ENCODE measurements at places on chromosomes 13 and 19.

DNA sequence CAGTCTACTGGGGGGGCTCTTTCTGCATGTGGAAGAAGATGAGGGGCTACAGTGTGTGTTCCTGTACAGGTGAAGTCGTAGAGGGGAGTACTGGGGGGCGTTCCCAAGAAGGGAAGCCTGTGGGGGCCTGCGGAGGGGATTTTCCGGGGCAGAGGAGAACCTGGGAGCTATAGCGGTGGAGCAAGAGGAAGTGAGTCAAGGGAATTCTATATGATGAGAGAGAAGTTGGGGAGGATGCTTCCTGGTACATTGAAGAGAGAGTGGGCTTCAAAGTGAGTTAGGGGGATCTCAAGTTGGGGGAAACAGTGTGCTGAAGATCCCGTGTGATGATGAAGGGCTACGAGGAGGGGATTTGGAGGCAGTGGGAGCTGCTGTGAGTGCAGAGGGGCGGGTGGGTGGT is 1.9 kb upstream of the CACNG8 start:
- no peak for DNase-seq

DNA sequence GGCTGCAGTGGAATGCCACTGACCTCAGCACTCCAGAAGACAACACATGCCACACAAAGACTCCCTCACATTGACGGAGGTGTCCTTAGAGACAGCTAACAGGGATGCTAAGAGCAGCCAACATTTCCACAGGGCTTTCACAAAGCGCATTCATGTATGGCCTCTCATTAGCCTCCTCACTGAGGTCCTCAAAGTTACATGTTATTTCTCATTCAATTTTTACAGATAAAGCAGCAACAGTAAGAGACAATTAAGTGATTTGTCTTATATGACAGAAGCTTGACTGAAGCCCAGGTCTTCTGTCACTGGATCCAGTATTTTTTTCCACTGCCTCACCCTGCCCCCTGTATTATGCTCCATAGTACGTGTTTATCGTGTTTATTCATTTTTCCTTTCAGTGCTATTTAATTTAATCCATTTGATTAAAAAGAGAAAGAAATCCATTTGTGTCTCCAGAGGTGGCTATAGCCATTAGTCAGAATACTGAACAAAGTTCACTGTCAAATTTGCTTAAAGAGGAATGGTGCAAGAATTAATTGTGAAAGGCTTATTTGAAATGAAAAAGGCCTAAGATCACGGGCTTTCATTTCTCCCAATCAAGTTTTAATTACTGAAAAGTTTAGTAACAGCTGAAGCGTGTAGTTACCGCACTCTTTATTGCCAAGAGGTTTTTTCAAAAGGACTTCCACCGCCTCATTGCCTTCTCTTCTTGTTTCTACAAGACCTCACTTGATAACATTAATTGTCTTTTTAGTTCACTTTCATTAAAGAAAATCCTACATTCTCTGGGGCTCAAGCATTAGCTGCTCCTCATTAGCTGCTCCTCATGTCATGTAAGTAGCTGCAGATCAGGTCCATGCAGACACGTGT is 115.0 kb downstream of the COG6 start:
- DNase-seq = no peak

- DNase-seq = no peak
Observed at GRCh38 chr13:48852911-48853727, 122.6 kb upstream of the FNDC3A start.

GRCh38 chr13:80082396-80083080 is 258.4 kb downstream of the SPRY2 start:
- no peak for DNase-seq

DNA sequence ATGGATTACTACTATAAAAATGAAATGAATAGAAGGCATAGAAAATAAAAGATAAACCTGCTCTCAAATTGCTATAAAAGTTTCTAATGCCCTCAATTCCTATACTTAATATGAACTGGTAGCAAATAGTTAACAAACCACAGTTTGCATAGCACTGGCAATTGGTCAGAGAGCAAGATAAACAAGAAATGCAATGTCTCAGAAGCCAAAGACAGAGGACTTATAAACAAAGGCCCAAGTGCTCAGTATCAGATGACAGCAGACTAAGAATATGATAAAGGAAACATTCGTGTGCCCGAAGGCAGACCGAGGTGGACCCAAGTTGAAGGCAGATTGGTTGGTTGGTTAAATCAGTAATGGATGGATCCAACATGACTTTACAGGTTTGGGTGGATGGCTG is 50.6 kb downstream of the IPO5 start:
- DNase-seq = no peak

DNA sequence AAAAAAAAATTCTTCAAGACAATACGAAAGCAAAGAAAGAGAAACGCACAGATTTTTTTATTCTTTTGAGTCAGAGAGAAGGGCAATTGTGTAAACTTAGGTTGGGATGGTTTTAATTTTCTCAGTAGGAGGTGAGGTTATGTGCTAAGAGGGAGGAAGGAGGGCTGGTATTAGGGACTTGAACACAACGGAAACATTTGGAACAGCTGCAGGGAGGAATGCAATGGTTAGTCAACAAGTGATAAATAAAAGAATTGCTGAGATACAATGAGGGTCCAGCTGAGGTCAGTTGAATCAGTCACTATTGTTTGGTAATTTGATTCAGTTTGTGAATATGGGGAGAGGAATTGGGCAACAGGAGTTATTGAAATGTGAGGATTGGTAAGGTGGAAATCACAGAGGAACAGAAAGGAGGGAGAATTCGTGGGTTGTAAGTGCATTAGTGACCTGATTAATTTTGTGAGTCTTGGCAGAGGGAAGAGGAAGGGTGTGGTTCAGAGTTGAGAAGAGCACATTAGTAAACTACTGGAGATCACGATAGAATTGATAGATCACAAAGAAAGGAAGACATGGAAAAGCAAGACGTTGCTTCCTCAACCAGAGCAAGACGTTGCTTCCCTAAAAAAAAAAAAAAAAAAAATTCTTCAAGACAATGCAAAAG is 499.5 kb upstream of the SPRY2 start:
- no peak for DNase-seq

DNA sequence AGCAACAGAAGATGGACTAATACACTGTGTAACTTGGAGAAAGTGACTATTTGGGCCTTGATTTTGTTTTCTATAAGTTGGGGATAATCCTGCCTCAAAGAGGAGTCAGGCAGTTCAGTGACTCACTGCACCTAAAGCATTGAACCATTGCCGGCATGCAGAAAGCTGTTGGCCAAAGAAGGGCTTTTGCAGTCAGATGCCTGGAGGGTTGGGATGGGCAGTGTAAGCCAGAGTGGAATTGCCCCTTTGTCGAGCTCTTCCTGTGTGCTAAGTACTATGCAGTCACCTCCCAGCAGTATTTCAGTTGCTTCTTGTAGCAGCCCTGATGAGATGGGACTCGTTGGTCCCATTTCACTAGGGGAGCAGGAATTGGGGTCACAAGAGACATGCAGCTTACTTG is 11.1 kb downstream of the ZNF473 start:
- DNase-seq = no peak

GRCh38 chr19:47105874-47106273 is 7.7 kb downstream of the ZC3H4 start:
- DNase-seq = no peak

- DNase-seq = no peak
Observed at GRCh38 chr13:34002141-34002540, 184.2 kb downstream of the RFC3 start.

- no peak for DNase-seq
Observed at GRCh38 chr19:54459282-54460229, 4.0 kb downstream of the LENG9 start.

DNA sequence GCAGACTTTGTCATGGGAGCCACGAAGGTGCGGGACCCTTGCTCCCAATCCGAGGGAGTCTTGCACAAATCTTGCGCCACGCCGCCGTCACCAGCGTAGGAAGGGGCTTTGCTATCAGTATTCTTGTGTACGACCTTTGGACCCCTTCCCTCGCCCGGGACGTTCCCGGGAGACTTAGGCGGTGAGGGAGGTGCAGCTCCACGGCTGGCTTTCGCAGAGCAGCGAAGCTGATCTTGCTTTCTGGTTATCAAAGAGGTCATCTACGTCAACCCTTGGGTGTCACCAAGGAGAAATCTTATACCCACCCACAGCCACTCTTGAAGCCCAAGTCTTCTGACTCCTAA is 583 bp downstream of the TECR start:
- DNase-seq = no peak

- DNase-seq = no peak
Observed at GRCh38 chr13:71856548-71857043, 10.4 kb downstream of the DACH1 start.

GRCh38 chr13:83765796-83766195 is 116.5 kb downstream of the SLITRK1 start:
- no peak for DNase-seq

GRCh38 chr13:101572456-101572855 is 120.0 kb downstream of the ITGBL1 start:
- DNase-seq = no peak

Data from activated CD8-positive, alpha-beta memory T cell treated with anti-CD3 and anti-CD28 coated beads for 4 hours (primary cell).